ENCODE measurements at places on chromosomes 5 and 9.

DNA sequence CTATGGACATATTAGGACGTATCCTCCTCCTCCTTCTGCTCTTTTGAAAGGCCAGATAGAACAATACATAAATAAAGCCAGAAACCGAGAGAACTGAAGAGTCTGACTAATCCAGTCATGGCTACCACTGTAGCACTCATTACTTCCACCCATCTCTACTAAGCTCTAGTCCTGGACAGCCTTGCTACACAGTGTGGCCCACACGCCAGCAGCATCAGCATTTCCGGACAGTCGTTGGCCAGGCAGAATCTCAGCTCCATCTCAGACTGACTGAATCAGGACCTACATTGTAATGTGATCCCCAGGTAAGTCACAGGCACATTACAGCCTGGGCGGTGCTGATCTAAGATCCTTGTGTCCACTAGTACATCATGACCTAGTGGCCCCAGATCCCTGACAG lies 182.9 kb downstream of the DRD1 start:
- no peak for DNase-seq

DNA sequence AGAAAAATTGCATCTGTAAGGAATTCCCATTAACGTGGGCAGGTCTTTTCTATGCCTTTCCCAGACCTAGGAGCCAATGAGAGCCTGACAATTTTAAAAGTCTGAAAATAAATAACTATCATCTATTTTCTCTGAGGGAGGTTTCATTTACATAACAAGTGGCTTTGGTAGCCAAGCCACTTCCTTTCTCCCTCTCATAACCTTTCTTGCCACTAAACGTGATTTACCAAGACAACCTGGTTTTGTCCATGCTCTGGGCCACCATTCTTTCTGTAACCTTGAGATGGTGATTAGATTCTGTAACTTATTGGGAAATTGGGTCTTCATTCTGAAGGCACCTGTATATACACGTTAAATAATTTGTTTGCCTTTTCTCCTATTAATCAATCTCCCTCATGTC lies 1046.9 kb downstream of the CDH12 start:
- DNase-seq = no peak

DNA sequence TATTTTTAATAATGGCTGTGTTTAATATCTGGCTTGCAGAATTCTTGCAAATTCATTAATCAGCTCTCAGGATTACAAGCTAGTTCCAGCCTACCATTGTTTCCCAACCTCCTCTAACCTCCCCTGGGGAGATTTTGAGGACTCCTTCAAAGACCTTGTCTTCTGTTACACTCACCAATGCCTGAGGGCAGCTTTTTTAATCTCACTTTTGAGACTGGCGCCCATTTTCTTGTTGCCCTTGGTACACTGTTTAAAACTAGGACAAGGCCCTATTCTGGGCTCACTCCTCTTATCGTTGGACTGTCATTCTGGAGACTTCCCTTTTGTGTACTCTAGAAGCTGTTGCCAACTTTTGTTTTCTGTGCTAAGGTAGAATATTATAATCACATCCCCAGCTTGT lies 13.6 kb upstream of the EQTN start:
- DNase-seq = no peak

DNA sequence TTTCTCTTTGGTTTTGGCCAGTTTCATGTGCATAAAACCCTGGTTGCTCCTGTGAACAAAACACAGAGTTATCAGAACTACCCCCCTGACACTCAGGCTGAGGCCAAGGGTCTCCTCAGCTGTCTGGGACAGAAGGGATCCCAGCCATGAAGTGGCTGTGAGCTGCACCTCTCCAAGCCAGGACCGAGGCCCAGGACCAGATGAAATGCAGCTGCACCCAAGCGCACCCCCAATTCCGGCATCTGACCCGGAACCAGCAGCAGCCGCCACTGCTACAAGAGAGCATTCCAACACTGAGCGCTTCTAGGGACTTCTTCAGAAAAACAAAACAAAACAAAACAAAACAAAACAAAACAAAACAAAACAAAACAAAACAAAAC lies 16.0 kb upstream of the SLC25A51 start:
- no peak for DNase-seq

DNA sequence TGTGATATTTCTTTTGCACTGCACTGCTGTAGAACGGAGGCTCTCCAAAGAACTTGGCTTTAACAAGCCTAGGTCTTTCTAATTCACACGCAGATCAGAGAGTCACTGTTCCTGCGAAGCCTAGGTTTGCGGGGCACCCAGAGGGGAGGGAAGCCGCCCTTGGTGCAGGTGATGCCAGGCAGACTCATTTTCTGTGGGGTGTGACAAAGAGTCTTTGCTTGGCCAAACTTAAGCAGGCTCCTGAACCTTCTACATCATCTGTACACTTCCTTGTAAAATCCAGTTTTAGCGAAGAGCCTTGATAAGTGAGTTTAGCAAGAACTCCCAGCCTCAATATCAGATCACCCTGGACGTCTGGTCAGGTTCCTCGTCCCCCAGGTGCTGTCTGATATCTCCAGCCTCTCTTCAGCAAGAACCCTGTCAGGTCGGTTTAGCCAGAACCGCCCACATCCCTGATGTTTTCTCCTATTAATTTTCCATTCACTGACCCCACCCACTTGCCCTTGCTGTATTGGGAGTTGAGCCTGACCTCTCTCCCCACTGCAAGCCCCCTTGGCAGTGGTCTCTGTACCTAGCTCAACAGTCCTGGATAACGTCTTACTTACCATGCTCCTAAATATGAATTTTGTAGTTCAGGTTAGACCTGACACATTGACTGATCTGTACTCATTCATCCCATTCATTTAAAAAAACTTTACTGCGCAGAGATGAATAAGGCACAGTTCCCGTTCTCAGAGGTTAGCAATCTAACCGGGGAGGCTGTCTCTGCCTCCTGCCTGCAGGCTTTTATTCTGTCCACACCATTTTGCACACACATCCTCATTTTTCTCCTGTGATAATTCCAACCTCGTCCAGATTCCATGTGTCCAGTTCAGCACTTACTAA lies 880 bp upstream of the UBAC1 start:
- no peak for DNase-seq

DNA sequence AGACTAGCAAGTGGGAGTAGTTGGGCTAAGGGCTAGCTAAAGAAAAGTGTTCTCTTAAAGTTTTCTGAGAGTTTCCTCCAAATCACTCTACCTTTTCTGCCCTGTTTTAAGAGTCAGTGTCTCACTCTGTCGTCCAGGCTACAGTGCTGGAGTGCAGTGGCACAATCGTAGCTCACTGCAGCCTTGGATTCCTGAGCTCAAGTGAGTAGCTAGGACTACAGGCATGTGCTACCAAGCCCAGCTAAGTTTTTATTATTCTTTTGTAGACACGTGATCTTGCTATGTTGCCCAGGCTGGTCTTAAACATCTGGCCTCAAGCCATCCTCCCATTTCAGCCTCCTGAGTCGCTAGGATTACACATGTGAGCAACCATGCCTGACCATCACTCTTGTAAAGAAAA lies 378.9 kb downstream of the CAAP1 start:
- DNase-seq = no peak

DNA sequence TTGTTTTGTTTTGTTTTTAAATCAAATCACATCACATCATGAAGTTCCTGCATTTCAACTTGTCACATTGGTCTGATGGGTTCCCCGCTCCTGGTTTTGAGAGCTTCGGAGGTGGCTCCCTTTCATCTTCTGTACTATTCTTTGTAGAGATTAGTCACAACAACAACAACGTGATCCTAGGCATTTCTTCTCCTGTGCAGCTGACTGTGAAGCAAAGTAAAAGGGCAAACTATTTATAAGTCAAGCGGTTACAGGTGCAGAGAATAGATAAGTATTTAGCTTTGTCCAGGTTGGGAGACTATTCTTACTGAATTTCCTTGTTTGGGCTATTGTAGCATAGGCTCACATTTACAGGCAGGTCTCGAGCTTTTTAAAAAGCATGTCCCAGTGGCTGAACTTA lies 197.7 kb upstream of the CDKN2B start:
- DNase-seq = no peak

DNA sequence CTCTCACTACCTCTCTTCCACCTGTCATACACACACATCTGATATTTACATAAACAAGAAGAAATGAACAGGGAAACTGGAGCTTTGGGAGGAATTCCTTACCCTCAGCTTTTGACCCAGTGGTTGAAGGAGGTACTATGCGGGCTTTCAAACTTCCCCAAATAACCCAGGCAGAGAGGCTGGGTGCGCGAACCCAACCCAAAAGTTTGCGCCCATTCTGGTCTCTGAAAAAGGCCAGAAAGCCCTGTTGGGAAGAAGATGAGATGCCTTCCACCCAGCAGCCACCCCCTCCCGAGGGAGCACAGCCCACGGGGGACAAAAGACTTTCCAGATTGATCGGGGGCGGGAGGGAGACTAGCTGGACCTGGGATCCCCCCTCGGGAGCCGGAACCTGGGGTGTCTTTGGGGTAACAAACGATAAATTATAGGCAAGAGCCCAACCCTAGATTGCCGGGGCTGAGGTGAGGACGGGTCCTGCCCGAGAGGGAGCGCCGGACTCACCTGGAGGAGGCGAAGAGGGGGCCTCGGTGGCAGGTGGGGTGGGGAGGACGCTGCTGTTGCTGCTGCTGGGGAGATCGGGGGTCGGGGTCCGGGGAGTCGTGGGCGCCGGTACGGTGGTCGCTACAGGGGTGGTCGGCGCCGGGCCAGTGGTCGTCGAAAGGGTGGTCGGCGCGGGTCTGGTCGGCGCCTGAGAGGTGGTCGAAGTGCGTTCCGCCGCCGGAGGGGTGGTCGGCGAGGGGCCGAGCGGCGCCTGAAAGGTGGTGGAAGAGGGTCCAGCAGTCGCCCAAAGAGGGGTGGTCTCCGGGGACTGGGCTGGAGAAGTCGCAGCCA lies 798 bp downstream of the MEGF9 start:
- no peak for DNase-seq

DNA sequence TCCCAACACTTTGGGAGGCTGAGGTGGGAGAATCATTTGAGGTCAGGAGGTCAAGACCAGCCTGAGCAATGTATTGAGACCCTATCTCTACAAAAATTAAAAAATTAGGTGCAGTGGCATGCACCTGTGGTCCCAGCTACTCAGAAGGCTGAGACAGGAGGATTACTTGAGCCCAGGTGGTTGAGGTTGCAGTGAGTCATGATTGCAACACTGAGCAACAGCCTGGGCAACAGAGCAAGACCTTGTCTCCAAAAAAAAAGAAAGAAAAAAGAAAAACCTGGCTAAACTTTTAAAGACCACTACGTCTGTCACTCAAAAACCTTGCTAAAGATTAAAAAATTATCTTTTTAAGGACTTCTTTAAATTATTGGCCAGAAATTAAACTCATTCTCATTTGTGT lies 59.8 kb upstream of the ABCA1 start:
- no peak for DNase-seq

DNA sequence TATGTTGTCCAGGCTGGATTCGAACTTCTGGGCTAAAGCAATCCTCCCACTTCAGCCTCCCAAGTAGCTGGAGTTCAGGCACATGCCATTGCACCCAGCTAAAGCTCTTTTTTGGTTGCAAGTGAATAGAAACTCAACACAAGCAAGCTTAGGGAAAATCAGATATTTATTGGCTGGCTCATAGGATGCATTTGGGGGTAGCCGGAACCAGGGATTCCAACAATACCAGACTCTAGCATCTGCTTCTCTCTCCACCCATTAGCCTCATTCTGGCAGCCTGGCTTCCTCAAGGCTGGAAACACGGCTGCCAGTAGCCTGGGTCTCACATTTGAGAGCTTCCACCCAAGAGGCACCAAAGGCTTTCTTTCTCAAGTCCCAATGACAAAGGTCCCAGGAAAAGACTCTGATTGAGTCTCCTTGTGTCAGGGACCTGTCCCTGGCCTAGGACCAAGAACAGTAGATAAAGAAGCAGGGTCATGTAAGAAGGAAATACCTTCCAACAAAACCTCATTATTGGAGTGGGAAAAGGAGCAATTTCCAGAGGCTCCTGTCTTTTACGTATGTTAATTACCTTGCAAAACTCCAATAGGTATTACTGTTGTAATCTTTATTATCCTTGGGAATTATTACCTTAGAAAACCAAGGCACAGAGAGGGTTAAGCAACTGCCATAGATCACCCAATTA lies 23.0 kb upstream of the B4GALT1 start:
- no peak for DNase-seq

- peak; percentile 20 for DNase-seq
These were observed 1.4 kb downstream of the IL11RA start for GRCh38 chr9:34653151-34654072.

DNA sequence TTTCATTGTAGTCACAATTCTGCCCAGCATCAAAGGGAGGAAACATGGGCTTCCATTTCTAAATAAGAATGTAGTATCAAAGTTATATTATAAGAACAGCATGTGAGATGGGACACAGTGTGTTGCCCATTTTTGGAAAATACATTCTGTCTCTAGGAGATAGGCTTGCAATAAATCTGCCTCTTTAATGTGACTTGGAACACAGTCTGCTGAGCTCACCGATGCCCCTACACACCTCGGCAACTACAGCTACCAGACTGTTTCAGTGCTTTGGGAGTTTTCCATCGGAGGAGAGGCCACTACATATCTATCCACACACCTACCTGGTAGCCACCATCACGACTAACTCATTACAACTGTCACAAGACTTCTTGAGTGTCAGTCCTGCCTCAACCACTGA lies 18.9 kb upstream of the FCHO2 start:
- no peak for DNase-seq

DNA sequence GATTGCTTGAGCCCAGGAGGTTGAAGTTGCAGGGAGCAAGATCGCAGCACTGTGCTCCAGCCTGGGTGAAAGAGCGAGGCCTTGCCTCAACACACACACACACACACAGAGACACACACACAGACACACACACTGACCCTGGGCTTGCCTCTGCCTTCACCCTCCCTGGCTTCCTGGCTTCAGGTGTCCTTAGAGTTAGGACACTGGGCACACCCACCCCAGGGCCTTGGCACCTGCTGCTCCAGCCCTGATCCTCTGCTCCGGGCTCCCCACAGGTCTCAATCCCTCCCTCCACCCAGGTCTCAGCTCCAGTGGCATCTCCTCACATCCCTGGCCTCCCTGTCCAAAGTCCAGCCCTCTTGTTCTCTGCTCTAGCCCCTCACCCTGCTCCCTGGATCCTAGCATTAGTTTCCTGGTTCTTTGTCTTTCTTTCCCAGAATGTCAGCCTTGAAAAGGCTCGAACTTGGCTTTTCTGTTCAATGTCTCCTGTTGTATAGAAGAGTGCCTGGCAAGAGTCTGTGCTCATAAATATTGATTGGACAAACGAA lies 212.9 kb downstream of the C9orf50 start:
- DNase-seq = no peak

DNA sequence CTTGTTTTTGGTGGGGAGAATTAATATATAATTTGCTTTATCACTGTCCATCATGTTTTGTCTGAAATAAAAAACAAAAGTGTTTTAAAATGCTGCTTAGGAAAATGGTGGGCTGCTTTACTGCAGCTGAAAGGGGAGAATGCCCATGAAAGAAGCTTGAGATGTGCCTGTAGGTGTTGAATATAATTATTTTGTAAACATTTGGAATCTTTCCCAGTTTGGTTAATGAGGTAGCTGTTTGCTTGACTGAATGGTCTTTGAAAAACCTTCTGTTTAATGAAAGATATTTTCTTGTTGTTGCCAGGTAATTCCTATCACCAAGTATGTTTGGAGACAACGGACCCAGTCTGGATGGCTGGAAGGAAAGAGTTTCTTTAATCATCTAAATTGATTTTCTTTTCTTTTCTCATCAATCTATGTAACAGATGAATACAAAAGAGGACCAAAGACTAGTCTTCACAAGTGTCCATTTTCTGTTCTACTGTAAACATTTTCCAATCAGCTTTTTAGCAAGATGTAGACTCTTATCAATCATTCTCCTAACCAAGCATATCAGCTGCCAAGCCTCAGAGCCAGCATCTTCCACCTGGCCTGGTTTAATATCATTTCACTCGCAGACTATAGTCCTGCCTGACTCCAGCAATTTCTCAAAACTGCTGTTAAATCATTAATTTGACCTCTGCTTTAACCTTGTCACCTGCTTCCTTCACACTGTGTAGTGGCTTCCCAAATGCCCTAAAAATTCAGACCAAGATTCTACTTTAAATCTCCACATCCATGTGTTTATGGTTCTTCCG lies 441.2 kb upstream of the CHD1 start:
- DNase-seq = no peak
